D341Med (cell line): ENCODE measurements at places on chromosomes 11 and 22.

DNA sequence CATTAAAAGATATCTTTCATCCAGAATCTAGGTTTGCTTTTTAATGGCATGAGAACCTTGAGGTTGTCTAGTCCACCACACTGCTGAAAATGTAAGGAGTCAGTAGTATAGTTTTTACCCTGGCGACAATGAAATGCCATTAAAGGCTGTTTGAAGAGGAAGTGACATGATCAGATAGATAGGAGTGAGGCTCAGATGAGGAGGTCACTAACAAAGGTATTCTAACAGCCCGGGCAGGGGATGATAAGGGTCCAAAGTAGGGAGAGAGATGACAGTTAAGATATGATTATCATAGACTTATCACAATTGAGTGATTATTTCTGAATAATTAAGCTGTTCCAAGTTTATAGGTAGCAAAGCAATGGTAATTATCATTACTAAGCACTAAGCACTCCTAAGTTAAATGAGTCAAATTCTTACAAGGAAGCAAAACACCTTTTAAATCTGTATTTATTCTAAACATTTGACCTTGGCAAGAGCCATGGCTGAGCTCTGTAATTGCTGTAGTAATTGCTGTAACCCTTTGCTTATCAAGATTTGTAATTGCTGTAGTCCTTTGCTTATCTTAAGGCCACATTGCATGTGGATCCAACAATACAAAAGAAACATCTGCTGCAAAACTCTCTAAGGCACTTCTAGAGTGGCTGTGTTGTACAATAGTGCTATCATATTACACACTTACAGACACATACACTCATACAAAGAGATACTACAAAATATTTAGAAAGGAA, 92.6 kb downstream of the ENTHD1 start:
- DNase-seq: no peak

DNA sequence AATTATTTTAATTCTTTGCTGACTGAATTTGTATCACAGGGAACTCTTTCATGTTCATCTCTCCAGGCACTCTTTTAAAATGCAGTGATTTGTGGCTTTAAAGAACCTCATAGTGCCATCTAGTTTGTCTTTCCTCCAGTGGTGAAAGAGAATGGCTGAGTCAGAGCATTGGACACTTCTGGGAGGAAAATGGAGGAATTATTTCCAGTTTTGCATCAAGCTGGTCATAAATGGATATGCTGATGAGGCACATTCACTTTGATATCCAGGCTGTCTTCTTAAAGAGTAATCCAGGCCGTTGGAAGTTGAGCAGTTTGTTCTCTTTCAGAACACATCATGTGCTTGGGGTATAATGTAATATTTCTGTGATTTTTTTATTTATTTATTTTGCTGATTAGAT, 273.7 kb downstream of the DDX10 start:
- no peak for DNase-seq

- no peak for DNase-seq
Measured at GRCh38 chr11:92322225-92322624, 97.6 kb downstream of the FAT3 start.

GRCh38 chr22:36814801-36815200, 2.0 kb downstream of the PVALB start:
- DNase-seq: no peak
